CD8-positive, alpha-beta T cell (primary cell): ENCODE measurements at places on chromosomes 12 and 14. TPM values are rescaled to one million over a fixed set of nuclear protein-coding genes. Genes with fewer than 3 reads are reported as not detected.

The PDE3A gene
- total RNA-seq, result not detected

The ATG14 gene
- total RNA-seq, result 32.7 TPM

The HOXC6 gene
- total RNA-seq, result not detected

The ANKRD52 gene
- 27.7 TPM for total RNA-seq

The GPR84 gene
- not detected for total RNA-seq

The KCNK10 gene
- total RNA-seq, result not detected

The NPFF gene
- not detected for total RNA-seq

The PMCH gene
- total RNA-seq, result not detected

GRCh38 chr12:71693126-71693525 is 7.2 kb downstream of the TMEM19 start:
- no peak for DNase-seq

DNA sequence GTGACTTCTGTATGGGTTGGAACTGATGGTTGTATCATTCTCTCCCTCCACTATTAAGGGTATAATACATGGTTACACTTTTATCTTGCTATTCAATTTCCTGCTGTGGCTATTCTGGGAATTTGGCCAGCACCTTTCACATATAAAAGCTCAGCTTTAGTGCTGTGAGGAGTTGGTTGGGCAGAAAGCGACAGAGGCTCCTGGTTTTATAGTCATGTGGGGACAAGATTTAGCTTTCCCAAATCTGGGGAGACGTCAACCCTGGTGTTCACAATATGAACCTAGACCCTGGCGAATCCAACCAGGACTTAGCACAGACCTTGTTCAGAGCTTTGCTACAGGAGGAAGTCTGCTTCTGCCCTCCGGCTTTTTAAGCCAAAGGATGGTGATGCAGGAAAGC is 36.5 kb downstream of the FOS start:
- no peak for DNase-seq

DNA sequence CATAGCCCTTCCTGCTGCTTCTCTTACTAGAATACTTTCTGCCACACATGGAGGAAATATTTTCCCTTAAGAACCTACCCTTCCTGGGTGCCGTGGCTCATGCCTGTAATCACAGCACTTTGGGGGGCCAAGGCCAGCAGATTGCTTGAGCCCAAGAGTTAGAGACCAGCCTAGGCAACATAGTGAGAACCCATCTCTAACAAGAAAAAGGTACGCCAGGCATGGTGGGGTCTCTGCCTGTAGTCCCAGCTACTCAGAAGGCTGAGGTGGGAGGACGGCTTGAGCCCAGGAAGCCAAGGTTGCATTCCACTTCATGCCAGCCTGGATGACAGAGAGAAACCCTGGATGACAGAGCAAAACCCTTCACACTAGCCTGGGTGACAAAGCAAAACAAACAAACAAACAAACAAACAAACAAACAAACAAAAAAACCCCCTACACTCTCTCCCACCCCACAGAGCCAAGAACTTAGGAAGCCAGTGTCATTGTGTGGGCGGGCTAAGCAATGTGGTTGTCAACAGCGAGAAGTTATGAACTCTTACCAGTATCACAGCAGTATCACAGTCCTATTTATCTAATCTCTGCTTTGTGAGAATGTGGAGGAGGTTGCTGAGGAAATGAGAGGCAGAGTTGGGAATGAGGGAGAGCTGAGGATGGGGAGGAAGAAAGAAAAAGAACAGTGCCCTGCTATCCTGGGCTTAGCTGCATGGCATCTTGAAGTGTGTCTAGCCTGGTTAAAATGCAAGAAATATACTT is 53.8 kb upstream of the CLEC14A start:
- no peak for DNase-seq

GRCh38 chr12:126960221-126960620 is 1306.7 kb upstream of the TMEM132C start:
- no peak for DNase-seq

DNA sequence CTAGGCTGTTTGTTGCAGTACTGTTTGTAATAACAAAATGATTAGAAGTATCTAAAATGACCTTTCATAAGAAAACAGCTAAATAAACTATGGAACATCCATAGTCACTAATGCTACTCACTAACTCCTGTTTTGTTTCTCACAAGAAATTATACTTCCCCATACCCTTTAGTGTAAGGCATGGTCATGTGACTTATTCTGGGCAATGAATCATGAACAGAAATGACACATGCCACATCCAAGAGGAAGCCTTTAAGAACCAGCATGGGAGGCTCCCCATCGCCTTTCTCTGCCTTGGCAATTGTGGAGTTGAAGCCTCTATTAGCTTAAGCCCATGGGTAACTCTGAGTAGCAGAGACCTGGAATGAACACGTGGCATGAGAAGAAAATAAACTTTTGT is 49.3 kb downstream of the KSR2 start:
- DNase-seq, result no peak

DNA sequence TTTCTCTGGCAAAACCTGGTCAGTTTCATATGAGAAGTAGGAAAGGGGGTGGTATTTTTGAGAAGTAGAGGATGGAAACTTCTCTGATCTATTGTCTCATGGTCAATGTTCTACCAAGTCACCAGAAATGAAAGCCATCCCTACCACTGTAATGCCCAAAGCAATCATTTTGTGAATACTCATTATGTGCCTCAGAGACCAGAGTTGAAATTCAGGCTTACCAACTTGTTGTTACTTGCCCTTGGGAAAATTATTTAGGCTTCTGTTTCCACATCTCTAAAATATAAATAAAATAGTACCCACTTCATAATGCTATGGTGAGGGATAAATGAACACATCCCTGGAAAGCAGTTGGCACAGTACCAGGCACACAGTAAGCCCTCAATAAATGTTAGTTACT is 723.7 kb upstream of the TBX3 start:
- no peak for DNase-seq

GRCh38 chr12:47903151-47903611 is 1.6 kb downstream of the VDR start:
- no peak for DNase-seq

GRCh38 chr12:128711486-128711885 is 112.3 kb downstream of the SLC15A4 start:
- no peak for DNase-seq

- no peak for DNase-seq
Measured at GRCh38 chr12:101204602-101205304, 5.3 kb downstream of the SLC5A8 start.

DNA sequence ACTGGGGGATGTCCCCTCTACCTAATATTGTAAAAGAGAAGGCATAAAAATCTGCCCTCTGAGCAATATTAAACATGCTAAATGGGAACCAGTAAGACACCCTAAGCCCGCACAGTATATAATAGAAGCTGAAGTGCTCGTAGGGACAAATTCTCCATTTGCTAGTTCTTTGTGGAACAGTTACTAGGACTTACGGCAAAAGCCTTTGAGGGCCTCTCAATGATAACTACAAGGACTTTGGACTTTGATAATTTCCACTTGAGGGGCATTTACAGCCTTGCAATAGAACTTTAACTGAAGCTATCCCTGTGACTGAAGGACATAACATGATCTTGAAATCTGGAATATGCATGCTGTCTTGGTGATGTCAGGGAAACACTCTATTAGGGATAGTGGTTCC is 111.5 kb upstream of the IFNG-AS1 start:
- DNase-seq, result no peak

DNA sequence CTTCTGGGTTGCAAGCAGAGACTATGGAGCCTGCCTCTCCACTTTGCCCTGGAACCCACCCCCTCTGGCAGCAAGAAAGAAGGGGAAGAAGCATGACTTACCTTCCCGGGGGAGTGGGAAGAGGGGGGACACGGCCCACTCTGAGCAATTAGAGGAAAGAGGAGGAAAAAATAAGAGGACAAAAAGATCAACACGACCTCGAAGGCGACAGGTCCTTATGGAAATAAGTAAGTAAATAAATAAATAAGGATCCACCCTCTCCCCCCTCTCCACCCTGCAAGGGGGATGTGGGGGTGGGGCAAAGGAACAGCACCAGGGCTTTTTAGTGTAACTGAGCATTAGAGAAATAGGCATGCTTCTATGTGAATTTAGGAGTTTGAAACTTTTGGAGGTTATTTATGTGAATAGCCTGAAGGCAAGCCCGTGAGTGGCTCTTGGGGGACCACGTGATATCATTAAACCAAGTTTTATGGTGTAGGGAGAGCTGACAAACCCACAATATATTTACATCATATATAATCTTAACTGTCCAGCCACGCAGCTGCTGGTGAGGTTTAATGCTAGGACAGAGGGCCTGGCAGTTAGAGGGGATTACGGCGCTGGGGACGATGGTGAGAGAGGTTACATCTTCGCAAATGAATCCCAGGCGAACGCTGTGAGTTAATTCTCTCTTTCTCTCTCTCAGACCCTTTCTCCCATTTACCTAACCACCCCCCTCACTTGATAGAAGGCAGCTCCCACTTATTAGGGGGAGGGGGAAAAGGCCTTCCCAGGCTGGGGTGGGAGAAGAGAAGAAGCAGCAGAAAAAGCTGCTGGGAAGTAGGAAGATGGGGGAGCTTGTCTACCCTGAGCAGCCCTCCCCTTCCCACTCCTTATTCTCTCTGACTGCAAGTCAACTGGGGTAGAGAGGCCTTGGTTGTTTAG is 4.8 kb downstream of the HOXC5 start:
- DNase-seq, result no peak

DNA sequence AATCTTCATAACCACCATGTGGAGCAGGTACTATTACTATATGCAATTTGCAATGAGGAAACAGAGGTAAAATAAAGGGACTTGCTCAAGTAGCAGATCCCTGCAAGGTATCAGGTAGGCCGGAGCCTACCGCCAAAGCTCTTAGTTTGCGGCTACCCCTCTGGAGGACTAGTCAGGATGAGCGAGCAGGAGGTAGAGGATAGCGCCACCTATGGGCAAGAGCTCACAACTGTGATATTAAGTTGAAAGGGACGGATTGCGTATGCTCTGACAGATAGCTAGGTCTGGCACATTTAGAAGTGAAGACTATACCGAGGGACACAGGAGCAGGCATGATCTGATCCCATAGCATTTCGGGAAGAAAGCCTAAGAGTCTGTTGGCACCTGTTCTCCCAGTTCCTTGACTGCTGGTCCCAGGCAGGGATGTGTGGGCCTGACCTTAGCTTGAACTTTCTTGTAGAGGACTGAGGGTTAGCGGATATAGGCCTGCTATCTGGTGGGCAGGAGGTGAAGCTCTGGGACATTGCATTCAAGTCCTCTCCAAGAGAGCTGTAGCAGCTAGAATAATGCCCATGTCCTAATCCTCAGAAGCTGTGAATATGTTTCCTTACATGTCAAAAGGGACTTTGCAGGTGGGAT is 48.0 kb downstream of the SLC17A8 start:
- no peak for DNase-seq

DNA sequence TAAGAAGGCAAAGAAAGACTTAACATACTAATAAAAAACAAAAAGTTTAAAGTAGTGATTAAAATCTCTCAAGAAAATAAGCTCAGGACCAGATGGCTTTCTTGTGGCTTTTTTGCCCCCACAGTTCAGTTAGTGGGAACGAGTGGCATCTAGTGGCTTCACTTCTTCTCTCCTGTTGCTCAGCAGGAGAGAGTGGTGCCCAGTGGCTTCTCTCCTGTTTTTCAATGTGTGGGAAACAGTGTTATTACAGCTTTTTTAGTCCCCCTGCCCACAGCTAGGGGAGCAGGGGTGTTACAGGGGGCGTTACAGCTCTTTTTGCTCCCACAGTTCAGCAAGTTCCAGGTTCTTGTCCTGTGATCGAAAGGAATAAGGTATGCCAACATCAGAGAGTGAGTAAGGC is 135.2 kb downstream of the RERGL start:
- no peak for DNase-seq
